ENCODE measurements at places on chromosomes 7 and 10.

- no peak overlapping the region for H3K27ac ChIP-seq
- DNase-seq = no peak
- H3K4me1 ChIP-seq = no peaks in the 10 kb centered on the region
- H3K36me3 ChIP-seq = no peaks in the 10 kb centered on the region
- H3K4me3 ChIP-seq = no peak overlapping the region
Observed at GRCh38 chr10:83713423-83713822, 425.9 kb upstream of the GHITM start.

DNA sequence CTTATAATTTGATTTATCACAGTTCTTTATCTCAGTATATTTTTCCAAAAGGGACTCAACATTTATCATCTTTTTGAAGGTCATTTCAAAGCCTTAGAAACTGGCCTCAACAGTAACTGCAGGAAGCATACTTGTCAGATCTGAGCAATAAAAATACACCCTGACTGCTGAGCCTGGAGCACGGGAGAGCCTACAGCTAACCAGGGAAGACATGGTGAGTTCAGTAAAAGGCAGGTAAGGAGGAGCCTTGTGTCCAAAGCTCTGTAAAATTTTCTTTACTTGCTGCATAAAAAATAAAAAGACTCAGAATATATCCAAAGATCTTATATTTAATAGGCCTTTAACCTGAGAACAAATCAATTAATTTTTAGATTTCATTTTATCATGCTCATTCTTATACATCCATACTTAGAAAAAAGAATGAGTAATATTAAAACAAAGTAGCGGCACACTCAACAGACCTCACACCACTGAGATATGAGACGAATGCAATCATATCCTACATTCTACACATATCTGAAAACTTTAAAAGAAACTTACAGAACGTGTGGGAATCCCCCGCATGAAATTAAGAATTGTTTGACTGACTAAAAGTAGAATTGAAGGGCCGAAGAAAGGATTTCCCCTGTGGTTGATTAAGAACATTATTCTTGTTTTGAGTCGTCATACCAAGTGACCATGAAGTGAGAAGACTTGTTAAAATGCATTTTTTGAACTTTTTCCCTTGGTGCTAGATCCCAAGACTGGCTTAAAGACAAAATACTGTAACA is 296.4 kb upstream of the MKLN1 start:
- peaks cover 11% of the 10 kb centered on the region for H3K4me1 ChIP-seq
- no peak overlapping the region for H3K4me3 ChIP-seq
- no peaks in the 10 kb centered on the region for H3K27me3 ChIP-seq
- no peak overlapping the region for H3K27ac ChIP-seq
- no peak for DNase-seq
- H3K36me3 ChIP-seq = no peaks in the 10 kb centered on the region

- H3K4me3 ChIP-seq = no peak overlapping the region
- no peaks in the 10 kb centered on the region for H3K4me1 ChIP-seq
- no peaks in the 10 kb centered on the region for H3K27me3 ChIP-seq
- DNase-seq = no peak
Observed at GRCh38 chr7:103940382-103941268, 48.8 kb downstream of the RELN start.

DNA sequence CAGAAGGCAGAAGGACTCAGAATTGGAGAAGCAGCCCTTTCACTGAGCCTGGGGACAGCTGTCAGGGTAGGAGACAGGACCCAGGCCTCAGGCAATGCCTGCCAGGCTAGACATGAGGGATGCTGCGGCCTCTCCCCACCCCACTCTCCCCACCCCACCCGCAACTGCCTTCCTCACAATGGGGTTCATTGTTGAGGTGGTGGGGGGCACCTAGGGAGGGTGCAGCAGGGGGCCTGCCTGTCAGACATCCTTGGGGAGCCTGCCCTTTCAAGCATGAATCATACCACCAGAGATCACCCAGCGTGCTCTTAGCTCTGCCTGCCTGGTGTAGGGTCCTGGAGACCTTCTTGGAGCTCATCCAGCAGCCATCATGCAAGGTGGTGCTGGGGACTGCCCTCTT is at the start of gene C10orf62:
C10orf62 (plus strand) TSS at position 243 of the 400 bp plus-strand sequence. CDS start 177 bp downstream, outside the sequence.
- DNase-seq = no peak
- H3K4me3 ChIP-seq = no peak within 1 kb of the TSS
- no peaks in the 10 kb centered on the region for H3K36me3 ChIP-seq
- no peak within 1 kb of the TSS for H3K27ac ChIP-seq
- H3K4me1 ChIP-seq = peaks cover 4% of the 10 kb centered on the region

- peaks cover 5% of the 10 kb centered on the region for H3K27me3 ChIP-seq
- no peak for DNase-seq
Observed at GRCh38 chr10:29344073-29344820, 55.4 kb downstream of the LYZL1 start.

GRCh38 chr7:148729984-148730733 is 31.5 kb downstream of the CUL1 start:
- H3K27ac ChIP-seq = peak overlapping the region; percentile 57
- no peak overlapping the region for H3K4me3 ChIP-seq
- H3K27me3 ChIP-seq = no peaks in the 10 kb centered on the region
- DNase-seq = peak; percentile 67

DNA sequence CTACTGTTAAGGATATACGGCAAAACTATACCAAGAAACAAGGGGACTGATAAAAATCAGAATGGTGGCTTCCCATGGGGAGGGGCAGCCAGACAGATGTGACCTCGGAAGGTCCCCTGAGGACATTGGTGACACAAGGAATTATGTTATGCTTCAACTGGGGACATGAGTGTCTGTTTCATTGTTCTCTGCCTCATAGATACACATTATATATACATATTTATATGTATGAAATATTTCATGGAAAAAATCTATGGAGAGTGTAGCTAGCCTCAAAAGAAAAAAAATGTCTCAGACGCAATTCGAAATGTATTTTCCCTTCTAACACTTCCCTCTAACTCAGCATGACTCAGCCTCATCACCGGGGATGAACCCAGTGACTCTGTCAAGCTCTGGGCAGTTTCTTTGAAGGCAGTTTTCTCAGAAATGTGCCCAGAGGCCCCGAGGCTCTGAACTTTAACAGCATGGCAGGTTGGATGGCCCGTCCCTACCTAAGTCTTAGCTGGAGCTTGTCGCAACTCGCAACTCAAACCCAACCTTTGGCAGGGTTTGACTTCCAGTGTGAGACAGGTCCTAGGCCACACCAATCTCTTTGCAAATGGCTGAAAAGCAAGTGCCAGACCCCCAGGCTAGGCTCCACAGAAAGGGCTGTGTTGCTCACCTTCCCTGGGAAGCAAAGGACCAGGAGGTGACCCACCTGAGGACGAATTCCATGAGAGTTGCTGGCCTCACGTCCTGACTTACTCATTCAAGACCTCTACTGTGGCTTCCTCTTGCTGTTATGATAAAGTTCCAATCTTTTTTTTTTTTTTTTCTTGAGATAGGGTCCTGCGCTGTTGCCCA is 86.9 kb downstream of the CARD11 start:
- no peaks in the 10 kb centered on the region for H3K27me3 ChIP-seq
- peak; percentile 71 for DNase-seq
- H3K4me3 ChIP-seq = no peak overlapping the region
- no peaks in the 10 kb centered on the region for H3K36me3 ChIP-seq
- no peaks in the 10 kb centered on the region for H3K4me1 ChIP-seq
- H3K27ac ChIP-seq = no peak overlapping the region

DNA sequence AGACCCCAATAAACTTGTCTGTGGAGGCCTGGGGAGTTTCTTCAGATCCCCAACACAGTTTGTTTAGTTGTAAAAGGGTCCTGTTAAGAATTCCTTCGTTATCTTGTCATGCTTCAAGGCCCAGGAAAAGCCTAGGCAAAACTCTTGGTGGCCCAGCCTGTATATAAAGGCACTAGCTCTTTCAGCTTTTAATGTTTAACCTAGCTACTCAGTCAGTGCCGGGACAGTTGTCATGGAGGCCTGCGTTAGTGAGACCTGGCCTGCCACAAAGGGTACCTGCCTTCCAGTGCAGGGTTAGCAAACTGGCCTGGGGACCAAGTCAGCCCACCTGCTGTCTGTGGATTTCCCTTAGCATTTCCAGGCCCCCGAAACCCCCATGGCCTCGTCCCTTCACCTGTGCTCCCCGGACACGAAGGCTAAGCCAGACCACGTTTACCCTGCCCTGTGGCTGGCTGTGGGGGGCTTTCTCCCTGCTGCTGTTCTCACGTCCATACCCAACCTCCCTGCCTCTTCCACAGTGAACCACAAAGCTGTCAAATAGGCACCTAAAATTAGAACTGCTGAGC is 96.9 kb upstream of the PPP2R2D start:
- H3K4me3 ChIP-seq = no peak overlapping the region
- H3K27me3 ChIP-seq = no peaks in the 10 kb centered on the region
- no peak for DNase-seq
- no peaks in the 10 kb centered on the region for H3K36me3 ChIP-seq
- H3K4me1 ChIP-seq = no peaks in the 10 kb centered on the region
- no peak overlapping the region for H3K27ac ChIP-seq

- H3K4me1 ChIP-seq = no peaks in the 10 kb centered on the region
- H3K27ac ChIP-seq = no peak overlapping the region
- no peak overlapping the region for H3K4me3 ChIP-seq
- no peaks in the 10 kb centered on the region for H3K36me3 ChIP-seq
- no peaks in the 10 kb centered on the region for H3K27me3 ChIP-seq
Observed at GRCh38 chr7:104900525-104901239, 113.3 kb upstream of the KMT2E start.

- no peak overlapping the region for H3K27ac ChIP-seq
- peak; percentile 34 for DNase-seq
- no peak overlapping the region for H3K4me3 ChIP-seq
- no peaks in the 10 kb centered on the region for H3K4me1 ChIP-seq
- no peaks in the 10 kb centered on the region for H3K27me3 ChIP-seq
Observed at GRCh38 chr10:15570738-15571339, 148.9 kb downstream of the ITGA8 start.

DNA sequence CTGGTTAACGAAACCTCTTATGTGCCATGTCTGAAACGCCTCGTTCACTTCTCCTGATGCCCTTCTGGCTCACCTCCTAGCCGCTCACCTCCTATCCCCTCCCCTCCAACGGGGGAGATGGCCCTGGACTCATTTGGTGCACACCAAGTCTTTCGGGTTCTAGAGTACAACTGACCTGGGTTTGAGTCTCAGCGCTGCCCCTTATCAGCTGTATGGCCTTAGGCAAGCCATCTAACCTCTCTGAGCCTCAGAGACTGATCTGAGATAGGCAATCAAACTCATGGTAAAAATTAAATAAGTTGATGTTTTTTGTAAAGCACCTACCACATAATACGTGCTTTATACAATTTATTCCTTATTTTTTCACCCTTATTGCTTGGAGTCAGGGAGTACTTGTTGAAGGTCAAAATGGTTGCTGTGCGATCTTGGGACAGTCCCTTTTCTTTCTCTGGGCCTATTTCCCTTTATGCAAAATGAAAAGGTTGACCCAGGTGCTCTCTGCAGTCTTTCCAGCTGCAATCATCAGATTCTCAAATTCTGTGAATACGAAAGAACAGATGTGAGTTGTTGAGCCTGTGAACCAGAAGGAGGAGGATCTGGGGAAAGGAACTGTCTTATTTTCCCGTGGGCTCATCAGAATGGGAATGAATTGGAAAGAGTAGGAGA is 31.2 kb upstream of the PLEKHA1 start:
- H3K27ac ChIP-seq = no peak overlapping the region
- H3K36me3 ChIP-seq = no peaks in the 10 kb centered on the region
- no peaks in the 10 kb centered on the region for H3K4me1 ChIP-seq
- H3K4me3 ChIP-seq = no peak overlapping the region
- H3K27me3 ChIP-seq = no peaks in the 10 kb centered on the region
- no peak for DNase-seq

DNA sequence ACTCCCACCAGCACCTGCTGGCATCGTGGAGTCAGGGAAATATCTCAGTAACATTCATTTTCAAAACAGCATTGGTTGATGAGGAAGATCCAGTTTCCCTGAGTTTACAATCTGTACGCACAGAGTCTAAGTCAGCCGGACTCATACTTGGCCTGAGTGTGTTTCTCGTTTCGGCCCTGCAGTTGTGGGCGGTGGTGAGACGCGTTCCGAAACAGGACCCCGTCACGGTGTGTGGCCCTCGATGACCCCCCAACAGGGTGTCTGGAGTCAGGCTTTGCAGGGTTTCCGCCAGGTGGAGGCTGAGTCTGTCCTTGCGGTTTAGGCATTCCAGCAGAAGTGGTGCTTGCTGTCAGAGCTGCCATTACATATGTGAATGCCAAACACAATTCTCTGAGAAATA is 317.5 kb downstream of the DNAJB6 start:
- no peaks in the 10 kb centered on the region for H3K4me1 ChIP-seq
- H3K4me3 ChIP-seq = no peak overlapping the region
- no peaks in the 10 kb centered on the region for H3K27me3 ChIP-seq
- no peak overlapping the region for H3K27ac ChIP-seq

GRCh38 chr7:22566176-22566575 is 66.2 kb upstream of the STEAP1B start:
- no peak overlapping the region for H3K4me3 ChIP-seq
- H3K36me3 ChIP-seq = no peaks in the 10 kb centered on the region
- no peak for DNase-seq
- no peaks in the 10 kb centered on the region for H3K27me3 ChIP-seq

- no peaks in the 10 kb centered on the region for H3K36me3 ChIP-seq
- H3K27ac ChIP-seq = no peak overlapping the region
- peaks cover 8% of the 10 kb centered on the region for H3K27me3 ChIP-seq
- DNase-seq = no peak
Observed at GRCh38 chr10:47325303-47326291, 3.3 kb downstream of the GDF2 start.

- H3K27me3 ChIP-seq = no peaks in the 10 kb centered on the region
- H3K4me1 ChIP-seq = no peaks in the 10 kb centered on the region
- no peak overlapping the region for H3K4me3 ChIP-seq
- H3K36me3 ChIP-seq = no peaks in the 10 kb centered on the region
- H3K27ac ChIP-seq = no peak overlapping the region
- no peak for DNase-seq
Observed at GRCh38 chr10:12782537-12782936, 219.0 kb downstream of the CCDC3 start.

DNA sequence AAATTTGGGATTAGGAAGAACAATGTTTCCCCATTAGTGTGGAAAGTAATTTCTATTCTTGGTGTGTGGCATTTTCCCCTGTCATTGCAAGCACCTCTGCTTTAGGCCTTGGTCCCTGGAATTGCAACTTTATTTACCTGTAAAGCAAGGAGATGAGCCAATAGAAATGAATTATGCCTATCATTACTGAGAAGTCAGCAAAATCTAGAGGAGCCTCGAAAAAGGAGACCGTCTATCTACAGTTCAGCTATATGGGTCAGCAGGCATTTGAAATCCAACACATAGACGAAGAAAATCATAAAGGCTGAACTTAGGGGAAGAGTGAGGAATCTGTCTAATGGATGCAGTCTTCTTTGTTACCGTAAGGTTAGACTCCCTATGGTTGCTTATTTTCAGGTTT is 161.1 kb downstream of the CCDC71L start:
- no peaks in the 10 kb centered on the region for H3K36me3 ChIP-seq
- H3K27me3 ChIP-seq = no peaks in the 10 kb centered on the region
- H3K27ac ChIP-seq = no peak overlapping the region
- H3K4me3 ChIP-seq = no peak overlapping the region

GRCh38 chr10:101777619-101778145 is 1.8 kb upstream of the FGF8 start:
- H3K27me3 ChIP-seq = peaks cover 38% of the 10 kb centered on the region
- H3K36me3 ChIP-seq = no peaks in the 10 kb centered on the region
- peaks cover 5% of the 10 kb centered on the region for H3K4me1 ChIP-seq
